ENCODE measurements at places on chromosomes 6 and 20.

GRCh38 chr6:157946865-157947532 is 34.7 kb upstream of the SYNJ2 start:
- no peak for DNase-seq

GRCh38 chr20:42749556-42749955 is 440.1 kb downstream of the PTPRT start:
- DNase-seq: no peak

- no peak for DNase-seq
These were observed 2.8 kb upstream of the PNPLA1 start for GRCh38 chr6:36266913-36267644.

DNA sequence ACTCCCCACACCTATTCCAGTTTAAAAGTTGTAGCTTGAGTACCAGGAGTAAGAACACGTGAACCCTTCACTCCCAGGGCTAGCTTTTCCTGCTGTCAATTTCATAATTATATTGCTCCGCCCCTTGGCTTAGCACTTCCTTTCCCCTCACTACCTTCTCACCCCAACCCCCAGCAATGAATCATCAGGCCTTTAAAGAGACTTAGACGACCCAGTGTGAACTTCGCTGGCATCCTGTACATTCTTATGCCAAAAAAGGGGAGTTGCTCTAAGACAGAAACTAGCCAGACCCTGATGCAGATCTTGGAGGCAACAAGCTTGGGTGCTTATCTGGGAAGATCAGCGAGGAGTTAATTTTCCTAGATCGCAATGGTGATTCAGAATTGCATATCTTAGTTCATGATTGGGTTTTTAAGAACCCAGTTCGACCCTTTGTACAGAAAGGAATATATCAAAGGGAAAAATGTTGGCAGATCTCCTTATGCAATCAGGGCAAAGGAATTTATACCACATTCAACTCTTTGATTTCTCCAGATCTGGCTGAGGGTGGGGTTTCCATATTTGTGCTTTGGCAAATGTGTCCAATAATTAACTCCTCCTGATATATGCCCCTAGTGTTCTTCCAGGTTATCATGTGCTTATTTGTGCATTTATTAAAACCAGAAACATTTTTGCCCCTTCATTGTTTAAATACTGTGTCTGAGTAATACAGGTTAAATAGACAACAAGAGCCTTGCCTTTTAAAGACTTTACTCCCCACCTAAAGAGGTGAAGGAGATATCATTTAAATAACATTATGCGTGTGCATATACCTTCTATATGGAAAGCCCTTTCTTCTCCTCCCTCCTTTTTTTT is 8.1 kb upstream of the ATXN1 start:
- DNase-seq: peak; percentile 67

DNA sequence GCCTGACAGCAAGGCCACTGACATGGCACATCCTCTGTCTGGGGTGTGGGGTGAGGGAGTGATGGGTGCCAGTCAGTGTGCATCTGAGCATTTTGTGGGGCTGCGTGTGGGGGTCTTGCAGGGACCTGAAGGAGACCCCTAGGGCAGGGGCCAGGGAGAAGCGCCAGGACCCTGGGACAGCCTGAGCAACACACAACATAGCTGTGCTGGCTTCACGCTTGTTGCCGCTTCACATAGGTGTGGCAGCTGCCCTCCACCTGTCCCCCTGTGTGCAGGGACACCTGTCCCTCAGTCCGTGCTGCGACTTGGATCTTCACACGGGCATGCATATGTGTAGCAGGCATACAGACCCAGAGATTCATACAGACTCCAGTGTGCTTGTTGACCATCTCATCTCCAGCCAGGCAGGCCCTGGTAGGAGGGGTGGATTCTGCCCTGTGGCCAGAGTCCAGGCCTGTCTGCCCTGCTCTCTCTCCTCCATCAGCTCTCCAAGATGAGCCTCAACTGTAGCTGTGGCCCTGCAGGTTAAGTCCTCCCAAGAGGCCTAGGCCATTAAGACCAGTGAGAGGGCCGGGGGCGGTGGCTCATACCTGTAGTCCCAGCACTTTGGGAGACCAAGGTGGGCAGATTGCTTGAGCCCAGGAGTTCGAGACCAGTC is 3.2 kb upstream of the NPBWR2 start:
- peak; percentile 9 for DNase-seq

Data from activated CD8-positive, alpha-beta memory T cell treated with anti-CD3 and anti-CD28 coated beads, Interleukin-2, amount 50 U/mL, for 4 hours (primary cell).